ENCODE measurements at places on chromosomes 1 and 21. TPM values are rescaled to one million over a fixed set of nuclear protein-coding genes. Genes with fewer than 3 reads are reported as not detected.

GRCh38 chr1:234277161-234277868 lies 95.9 kb upstream of the COA6 start:
- no peak for DNase-seq

DNA sequence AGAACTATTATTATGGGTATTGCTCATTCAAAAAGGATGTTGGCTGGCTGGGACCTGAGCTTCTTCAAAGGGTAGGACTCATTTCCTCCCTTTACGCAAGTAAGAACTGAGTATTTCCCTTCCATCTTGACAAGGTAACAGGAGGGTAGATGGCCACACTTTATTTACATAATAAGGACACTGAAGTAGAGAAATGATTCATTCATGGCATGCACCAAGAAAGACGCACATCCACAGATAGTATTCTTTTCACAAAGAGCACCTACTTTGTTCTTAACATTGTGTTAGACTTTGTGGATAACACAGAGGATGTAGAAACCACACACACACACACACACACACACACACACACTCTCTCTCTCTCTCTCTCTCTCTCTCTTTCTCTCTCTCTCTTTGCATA lies 82.9 kb downstream of the FAM78B start:
- no peak for DNase-seq

CRTC2 gene
- total RNA-seq, result 10.1 TPM

KCNJ9 gene
- 1.2 TPM for total RNA-seq

PLA2G2C gene
- total RNA-seq, result not detected

NBPF6 gene
- total RNA-seq, result not detected

DNA sequence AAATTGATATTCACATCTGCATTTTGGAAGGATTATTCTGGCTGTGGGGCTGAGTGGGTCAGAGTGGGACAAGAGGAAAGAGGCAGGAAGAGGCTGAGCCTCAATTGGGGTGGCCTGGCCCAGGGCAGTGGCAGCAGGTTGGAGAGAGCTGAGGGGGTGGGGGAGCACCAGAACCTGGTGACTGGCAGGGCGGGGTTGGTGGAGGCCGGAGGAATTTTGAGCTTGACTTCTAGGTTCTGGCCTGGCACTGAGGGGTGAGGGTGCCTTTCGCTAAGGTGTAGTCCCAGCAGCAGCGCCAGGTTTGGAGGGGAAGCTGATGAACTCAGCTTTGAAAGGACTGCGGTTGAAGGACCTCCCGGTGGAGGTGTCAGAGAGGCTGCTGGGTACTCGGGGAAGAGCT lies 33.6 kb upstream of the KDM4A start:
- DNase-seq, result no peak

DNA sequence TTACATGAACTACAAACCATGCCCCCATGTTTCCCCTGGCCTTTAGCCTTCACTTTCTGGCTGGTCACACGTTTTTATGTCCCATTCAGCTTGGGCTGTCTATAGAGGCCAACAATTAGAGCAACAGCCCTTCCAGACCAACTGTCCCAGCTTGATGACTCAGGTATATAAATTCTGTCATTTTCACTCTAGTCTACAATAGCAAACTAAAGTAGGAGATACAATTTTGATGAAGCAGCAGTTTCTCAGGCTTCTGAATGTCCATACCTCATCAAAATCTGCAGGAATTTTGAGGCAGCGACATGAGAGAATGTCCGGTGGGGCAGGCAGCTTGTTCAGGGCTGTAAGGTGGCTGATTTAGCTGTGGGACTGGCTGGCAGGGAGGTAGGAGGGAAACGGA lies 45.6 kb upstream of the VAV3 start:
- no peak for DNase-seq

- no peak for DNase-seq
Observed at GRCh38 chr1:184618851-184619250, 135.8 kb downstream of the EDEM3 start.

DNA sequence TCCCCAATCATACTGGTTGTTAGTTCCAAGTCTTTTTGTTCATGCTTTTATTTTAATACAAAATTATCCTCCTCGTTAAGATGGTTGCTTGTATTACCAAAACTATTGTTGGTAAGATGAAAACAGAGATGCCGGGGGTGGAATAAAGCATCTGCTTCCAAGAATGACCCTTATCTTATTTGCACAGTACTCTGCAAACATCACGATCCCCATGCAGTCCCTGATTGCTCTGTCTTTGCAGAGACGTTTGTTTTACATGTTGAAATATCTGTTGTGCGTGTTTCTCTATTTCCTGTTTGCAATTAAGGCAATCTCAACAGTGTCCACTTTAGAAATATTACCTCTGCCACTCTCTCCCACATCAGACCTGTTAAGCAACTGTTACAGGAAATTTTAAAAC lies 141.3 kb upstream of the NCAM2 start:
- DNase-seq, result no peak

DNA sequence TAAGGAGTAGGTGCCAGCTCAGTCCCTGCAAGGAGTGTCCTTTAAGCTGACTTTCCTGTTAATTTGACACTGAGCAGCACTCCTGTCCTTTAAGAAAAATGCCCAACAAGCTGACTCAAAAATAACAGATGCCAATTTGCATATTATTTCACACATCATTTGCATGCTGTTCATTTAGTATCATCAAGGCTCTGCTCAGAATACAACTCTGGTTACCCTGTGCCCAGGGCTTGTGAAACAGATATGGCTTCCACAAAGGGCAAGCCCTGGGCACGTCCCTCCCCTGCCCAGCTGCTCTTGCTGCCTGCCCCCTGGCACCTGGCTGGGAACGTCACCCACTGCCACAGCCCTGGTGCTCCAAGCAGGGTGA lies 10.3 kb downstream of the KCNN3 start:
- DNase-seq, result no peak

DNA sequence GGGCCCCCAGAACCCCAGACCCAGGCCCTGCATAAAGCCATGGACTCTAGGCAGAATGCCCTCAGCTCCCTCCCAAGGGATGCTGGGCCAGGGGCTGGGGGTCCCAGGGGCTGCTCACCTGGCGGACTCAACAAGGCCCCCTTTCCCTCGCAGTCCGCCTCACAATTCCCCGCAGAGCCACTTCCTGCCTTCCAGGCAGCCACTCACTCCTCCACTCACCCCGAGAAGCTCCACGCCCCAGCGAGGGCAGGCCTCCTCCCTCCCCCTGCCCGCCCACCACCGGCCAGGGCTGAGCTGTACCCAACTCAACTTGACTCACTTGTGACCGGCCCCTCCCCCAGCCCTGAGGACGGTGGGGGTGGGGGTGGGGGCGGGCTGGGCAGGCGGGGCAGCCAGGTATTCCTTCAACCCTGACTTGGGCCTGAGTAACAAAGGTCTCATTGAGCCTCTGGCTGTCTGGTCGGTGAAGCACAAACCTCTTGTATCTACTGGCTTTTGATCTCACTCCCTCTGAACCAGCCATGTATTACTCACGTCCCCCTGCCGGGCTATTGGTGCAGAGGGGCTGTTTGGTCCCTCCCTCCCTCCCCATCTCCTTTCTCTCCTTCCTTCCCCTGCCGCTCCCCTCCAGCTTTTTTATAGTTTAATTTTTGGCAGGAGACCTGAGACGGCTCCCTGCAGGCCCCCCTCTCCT lies 5.9 kb downstream of the BLACAT1 start:
- DNase-seq, result no peak

DNA sequence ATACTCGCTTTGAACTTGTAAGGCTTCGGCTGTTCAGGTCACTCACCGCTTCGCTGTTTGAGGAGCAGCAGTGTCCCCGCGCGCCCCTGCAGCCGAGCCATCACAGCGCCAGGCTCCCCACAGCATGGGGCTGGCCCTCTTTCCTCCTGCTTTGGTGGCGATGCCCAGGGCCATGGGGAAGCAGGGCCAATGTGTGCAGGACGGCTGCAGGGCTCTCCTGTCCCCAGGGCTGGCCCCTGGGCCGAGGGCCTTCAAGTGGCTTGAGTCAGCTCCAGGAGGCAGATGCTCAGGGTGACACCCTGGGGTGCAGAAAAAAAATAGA lies 38.5 kb upstream of the TRAPPC10 start:
- no peak for DNase-seq

NUF2 gene
- not detected for total RNA-seq

DNA sequence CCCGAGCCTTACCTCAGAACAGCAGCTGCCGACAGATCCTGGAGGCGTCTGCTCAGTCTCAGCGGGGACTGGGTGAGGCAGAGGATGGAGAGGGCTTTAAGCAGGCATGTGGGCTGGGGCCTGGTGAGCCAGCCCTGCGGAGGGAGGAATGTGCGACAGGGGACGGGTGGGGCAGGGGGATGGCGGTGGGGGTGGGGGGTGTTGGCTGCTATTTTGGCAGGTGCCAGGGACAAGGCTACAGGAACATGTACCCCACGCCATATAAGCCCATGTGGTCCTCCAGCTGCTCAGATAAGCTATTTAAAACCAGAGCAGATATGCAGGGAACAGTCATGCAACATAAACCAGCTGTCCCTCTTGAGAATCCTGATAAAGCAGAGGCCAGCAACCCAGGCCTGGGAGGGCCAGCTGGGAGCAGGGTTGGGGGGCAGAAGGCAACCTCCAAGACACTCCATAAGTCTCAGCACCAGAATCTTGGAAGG lies at the start of gene TNNT2:
Gene TNNT2, minus strand, starts transcription at position 70 of the 482 bp plus-strand sequence. CDS start 4,426 bp downstream, outside the sequence.
- DNase-seq, result no peak

CD1B gene
- total RNA-seq, result not detected

ANKRD65 gene
- total RNA-seq, result 12.5 TPM

- no peak for DNase-seq
Observed at GRCh38 chr1:236750928-236751327, 44.2 kb upstream of the MTR start.

DNA sequence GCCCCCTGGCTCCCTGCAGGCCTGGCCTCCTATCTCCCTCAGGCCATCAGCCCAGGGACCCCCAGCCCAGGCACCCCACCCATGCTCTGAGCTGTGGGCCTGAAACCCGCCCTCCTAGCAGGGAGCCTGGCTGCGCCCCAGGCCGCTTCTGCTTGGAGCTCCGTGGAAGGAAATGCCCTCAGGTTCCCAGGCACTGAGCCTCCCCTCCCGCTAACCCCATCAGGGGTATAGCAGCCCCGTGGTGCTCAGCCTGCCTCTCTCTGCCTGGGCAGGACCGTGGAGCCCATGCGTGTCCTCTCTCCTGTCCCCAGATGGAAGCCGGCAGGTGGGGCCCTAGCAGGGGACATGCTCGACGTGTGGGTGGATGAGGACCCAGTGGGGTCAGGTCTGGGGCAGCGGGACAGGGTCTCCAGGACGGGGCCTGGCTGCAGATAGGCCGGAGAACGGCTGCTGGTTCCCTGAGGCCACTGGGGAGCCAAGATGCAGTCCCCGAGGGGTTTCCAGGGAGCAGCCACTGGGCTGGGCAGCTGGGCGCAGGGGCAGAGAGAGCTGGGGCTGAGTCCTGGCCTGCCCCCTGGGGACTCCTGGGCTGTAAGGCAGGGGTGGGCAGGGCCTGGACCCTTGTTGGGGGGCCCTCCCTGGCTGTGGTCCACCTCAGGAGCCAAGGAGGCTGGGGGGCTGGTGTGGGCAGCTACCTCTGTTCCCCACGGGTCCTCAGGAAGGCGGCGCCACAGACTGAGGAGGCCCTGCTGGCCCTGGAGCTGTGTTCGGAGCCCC lies 75.5 kb downstream of the MORN1 start:
- DNase-seq, result no peak

GRCh38 chr1:159916242-159917051 lies 8.9 kb downstream of the TAGLN2 start:
- no peak for DNase-seq

DNA sequence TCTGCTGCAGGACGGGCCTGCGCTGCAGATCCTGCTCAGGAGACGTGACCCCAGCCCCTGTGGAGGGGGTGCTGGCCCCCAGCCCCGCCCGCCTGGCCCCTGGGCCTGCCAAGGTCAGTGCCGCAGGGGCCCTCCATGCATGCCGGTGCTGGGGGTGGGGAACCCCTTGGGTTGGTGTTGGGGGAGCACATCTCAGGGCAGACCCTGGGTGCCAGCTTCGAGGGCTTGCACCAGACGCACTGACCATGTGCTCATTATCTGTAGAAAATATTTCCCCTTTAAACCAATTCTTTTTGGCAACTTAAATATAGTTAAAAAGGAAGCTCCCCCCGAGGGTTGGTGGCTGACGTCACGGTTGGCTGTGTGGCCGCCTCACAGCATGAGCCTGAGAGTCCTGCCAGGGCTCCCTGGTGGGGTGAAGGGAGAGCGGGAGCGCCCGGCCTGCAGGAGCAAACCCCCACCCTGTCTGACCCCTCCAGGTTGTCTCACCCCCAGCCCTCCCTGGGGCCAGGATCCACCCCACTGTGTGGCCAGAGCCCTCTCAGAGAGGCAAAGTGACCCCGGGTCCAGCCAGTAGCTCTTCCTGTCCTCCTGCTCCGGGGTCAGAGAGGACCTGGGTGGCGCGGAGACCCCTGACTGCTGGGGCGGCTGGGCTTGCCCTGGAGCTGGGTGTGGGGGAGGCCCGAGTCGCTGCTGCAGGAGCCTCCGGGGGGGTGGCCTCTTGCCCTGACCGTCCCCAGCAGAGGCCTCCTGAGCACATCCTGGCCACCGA lies 5.3 kb upstream of the PFKL start:
- no peak for DNase-seq

GRCh38 chr1:43919906-43920305 lies 13.7 kb upstream of the ARTN start:
- no peak for DNase-seq

CHODL gene
- not detected for total RNA-seq

GRCh38 chr21:32653326-32653901 lies 41.2 kb upstream of the CFAP298 start:
- no peak for DNase-seq

- DNase-seq, result no peak
Observed at GRCh38 chr1:91958926-91959325, 9.7 kb downstream of the BRDT start.

GRCh38 chr21:41561701-41562100 lies 53.7 kb upstream of the TMPRSS2 start:
- no peak for DNase-seq

CDCA8 gene
- 0.75 TPM for total RNA-seq

DNA sequence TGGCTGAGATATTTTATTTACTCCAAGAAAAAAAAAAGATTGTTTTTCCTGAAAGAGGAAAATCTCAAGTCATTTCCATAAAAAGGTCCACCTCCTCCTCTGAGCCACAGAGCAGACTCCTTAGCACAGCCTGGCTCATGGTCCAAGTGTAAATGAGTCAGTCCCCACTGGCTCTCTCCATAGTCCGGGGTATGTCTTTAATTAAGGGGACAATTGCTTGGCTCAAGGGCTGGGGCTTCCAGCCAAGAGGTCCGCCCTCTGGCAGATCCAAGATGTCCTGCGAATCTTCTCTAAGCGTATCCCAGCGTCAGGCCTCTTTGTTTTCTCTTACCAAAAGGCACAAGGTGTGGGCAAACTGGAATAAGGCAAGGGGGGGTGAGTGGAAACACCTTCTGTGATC lies 33.3 kb downstream of the FOXD2 start:
- DNase-seq, result no peak

GRCh38 chr1:234921266-234922062 lies 207.2 kb downstream of the TOMM20 start:
- DNase-seq, result no peak

GRCh38 chr1:118785246-118785645 lies 202.9 kb downstream of the TBX15 start:
- DNase-seq, result no peak

DNA sequence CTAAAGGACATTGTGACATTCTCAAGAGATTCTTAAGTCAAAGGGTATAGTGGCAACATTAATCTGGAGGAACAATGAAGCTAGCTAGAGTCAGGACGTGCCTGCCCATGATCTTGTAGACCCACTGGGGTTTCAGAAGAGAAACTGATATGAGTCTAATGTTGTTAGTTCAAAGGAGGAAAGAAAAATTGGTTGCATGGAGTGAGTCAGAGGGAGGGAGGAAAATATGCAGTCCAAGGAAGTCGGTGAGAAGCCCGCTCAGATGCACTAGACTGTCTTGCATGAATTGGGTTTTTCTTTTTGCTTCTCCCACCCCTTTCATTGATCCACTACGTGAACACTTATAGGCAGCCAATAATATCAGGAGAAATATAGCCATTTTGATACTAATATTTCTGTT lies 53.8 kb upstream of the SYT14 start:
- DNase-seq, result no peak

PRAMEF7 gene
- total RNA-seq, result not detected
